Activated T-cell treated with anti-CD3 and anti-CD28 coated beads for 24 hours (primary cell): ENCODE measurements at places on chromosomes 7 and 10.

GRCh38 chr7:45036796-45037195 lies 36.8 kb downstream of the CCM2 start:
- no peak for DNase-seq

GRCh38 chr7:78195281-78195680 lies 396.7 kb downstream of the PHTF2 start:
- no peak for DNase-seq

DNA sequence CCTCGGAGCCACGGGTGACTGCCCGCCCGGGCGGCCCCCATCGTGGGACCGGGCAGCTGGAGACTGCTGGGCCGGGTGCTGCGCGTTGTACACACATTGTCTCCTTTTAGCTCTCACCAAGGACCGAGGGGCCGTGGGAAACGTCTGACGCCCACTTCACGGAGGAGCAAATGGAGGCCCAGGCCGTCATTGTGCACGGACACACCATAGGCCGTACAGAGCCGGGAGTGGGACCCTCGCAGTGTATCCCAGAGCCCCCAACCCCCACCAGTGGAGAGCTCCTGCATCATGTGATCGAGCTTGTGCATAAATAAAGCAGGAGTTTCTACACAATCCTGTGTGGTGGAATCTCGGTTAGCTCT lies 722 bp downstream of the DENND10 start:
- DNase-seq: no peak

DNA sequence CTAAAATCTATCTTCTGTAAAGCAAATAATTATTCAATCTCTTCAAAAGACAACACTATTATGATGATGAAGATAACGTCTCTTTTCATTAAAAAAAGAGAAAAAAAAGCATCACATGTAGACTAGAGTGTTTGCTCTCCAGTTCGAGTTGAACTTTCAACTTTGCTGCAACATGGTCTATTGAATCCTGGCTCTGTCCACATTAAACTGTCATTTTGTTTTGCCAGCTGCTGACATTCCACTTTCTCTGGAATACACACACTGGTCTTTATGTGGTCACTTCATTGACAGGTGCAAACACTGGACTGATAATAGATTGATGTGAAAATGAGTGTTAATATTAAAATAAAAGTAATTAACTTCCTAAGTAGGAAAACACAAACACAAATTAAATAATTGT lies 61.7 kb downstream of the PTF1A start:
- DNase-seq: no peak

DNA sequence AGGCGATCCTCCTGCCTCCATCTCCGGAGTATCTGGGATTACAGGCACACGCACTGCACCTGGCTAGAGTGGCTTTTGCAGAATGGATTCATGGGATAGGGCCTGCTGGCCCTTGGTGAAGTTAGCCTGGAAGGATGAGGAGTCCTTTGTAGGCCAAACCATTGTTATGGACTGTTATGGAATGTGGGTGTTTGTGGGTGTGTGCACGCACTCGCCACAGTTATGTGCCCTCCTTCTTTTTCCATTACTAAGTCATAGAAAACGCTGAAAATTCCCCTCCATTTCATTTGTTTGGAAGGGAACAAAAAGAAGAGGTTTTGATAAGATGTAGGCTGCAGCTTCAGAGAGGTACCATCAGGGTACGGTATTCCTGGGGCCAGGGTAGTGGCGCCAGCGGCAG lies 15.0 kb downstream of the ZNF862 start:
- DNase-seq: no peak

- no peak for DNase-seq
Measured at GRCh38 chr7:151410405-151411390, 860 bp upstream of the WDR86 start.

- no peak for DNase-seq
Measured at GRCh38 chr7:96596120-96596826, 113.4 kb downstream of the SEM1 start.

DNA sequence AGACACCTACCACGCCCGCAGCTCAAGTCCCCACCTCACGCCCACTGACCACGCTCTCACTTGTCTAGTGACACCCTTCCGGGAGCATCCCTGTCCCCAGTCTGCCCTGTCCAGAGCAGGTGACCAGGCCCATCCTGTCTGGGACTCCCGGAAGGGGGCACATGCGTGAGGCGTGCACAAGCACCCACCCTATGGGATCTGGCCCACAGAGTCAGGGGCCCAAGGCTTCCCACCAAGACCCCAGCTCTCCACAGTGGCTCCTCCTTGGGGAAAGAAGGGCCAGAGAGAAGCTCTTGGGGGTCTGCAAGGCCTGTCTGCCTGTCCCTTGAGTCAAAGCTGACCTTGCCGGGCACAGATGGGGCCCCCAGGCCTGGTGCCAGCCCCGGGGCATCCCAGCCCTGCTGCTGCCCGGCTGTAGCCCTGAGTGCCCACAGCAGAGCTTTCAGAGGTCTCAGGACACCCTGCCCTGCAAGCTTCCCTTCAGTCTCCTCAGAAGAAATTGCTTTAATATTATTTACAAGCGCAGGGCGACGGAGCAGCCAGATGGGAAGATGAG lies 195.0 kb downstream of the ELFN1 start:
- DNase-seq: no peak

GRCh38 chr10:59479426-59479825 lies 117.1 kb upstream of the FAM13C start:
- no peak for DNase-seq

DNA sequence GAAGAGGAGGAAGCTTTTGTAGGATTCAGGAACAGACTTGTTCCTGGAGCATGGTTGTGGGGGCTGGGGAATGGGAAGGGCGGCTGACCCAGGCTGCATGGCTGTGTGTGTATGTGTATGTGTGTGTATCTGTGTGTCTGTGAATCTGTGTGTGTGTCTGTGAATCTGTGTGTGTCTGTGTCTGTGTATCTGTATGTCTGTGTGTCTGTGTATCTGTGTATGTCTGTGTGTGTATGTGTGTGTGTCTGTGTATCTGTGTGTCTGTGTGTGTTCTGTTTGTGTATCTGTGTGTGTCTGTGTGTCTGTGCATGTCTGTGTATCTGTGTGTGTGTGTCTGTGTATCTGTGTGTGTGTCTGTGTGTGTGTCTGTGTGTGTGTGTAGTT lies 6.6 kb upstream of the STX1A start:
- no peak for DNase-seq

DNA sequence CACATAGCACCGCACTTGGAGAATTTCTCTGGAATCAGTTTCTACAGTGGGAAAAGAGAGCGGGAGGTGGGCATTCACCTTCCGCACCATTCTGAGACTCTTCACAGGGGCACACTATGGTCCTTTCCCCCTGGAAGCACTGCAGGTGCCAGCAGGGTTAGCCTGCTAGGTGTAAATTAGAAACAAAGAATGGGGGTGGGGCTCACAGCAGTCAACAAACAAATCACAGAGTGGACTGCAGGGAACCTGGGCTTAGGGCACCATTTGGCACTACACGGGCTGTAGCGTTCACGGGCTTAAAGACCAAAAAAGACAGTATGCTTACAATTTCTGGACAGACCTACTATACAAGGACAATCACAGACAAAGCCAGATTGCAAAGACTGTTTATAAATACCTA lies 8.0 kb upstream of the PKD1L1 start:
- DNase-seq: no peak

DNA sequence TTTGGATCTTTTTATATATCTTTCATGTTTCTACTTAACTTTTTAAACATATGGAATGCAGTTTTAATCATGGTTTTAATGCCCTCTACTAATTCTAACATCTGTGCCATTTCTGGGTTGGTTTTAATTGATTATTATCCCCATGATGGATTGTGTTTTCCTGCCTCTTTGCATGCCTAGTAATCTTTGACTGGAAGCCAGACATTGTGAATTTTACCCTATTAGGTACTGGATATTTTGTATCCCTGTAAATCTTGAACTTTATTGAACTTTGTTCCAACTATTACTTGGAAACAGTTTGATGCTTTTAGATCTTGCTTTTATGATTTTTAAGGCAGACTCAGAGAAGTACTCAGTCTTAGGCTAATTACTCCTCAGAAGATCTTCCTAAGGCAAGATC lies 16.0 kb upstream of the RBM20 start:
- DNase-seq: no peak

- no peak for DNase-seq
Measured at GRCh38 chr7:8205537-8205936, 56.4 kb downstream of the ICA1 start.

DNA sequence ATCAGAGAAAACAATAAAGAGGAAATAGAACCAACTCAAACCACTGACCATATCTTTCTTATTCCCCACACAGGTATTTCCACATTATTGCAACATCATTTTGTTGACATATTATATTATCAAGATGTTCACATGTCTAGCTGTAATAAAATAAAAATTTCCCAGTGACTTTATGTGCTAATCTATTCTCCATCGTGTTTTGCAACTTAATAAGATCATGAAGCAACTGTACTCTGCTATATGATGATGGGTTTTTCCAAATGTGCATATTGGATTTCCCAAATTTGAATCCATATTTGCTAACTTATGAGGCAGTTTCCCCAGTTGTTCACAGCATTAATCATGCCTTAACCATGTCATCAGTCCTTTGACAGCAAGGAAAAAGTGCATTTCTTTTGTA lies 127.8 kb downstream of the ITGB8 start:
- DNase-seq: no peak

- no peak for DNase-seq
Measured at GRCh38 chr7:2499719-2500430, 19.7 kb upstream of the LFNG start.

GRCh38 chr10:84334811-84335210 lies 6.4 kb downstream of the CCSER2 start:
- DNase-seq: no peak

DNA sequence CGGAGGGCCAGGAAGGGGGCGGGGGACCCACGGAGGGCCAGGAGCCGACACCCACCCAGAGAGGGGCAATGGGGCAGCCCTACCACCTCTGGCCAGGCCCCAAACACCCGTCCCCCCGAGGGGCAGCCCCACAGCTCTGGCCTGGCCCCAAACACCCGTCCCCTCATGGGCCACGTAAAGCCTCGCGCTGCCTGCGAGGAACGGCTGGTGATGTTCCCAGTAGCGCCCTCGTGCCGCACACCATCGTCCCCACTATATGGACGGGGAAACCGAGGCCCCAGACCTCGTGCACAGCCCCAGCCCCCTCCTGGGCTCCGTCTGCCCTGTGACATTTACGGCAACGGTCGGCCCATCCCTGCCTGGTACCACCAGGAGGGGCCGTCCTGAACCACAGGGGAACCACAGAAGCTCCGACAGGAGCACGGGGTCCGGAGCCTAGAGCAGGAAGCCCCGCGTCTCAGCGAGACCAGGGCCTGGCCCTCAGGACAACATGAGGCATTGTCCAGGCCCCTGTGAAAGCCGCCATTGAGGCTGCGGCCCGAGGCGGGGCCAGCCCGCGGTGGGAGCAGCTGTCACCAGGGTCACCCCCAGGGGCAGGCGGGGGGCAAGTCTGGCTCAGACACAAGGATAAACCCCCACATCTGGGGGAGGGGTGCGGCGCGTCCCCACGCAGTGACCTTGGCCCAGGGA lies 35.6 kb downstream of the GET4 start:
- DNase-seq: no peak

DNA sequence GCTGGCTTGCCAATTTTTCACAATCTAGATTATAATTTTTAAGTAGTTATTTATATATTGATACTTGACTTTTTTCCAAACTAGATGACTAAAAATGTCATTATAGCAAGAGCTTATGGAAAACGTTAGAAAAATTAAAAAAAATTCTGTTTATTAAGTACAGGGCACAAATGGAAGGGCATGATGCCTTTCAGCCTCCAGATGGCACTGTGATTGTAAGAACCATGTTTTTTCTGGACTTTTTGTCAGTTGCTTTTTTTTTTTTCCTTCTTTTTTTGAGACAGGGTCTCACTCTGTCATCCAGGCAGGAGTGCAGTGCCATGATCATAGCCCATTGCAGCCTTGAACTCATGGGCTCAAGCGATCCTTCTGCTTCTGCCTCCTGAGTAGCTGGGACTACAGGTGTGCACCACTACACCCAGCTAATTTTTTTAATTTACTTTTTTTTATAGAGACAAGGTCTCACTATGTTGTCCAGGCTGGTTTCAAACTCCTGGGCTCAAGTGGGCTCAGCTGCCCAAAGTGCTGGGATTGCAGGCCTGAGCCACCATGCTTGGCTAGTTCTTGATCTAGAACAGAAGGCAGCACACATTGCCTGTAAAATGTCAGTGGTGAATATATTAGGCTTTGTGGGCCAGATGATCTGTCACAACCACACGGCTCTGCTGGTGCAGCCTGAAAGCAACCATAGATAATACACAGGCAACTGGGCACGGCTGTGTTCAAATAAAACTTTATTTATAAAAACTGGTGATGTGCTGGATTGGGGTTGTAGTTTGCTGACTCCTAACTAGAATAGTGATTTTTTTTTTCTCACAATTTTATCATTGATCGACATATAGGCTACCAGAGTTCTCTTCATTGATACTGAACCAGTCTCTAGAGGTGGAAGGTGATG lies 27.4 kb downstream of the UCMA start:
- no peak for DNase-seq

GRCh38 chr10:37434091-37434490 lies 308.7 kb downstream of the ANKRD30A start:
- no peak for DNase-seq

GRCh38 chr7:127905491-127906330 lies 125.5 kb downstream of the LRRC4 start:
- no peak for DNase-seq

DNA sequence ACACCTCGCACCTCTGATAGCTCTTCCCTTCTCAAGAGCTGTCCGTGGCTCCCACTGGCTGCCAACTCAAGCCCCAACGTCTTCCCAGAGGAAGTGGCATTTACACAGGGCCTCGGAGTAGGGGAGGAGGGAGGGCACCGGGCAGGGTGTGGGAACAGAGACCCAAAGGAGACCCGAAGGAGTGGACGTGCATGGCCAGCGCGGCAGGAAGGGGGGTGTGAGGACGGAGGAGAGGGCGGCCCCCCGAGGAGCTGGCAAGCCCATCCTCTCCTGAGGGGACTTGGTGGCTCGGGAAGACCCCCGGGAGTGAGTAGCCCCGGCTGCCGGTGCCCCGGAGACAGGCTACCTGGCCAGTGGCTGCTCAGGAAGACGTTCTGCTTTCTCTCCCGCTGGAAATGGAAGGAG lies 85.9 kb downstream of the FOXL3 start:
- DNase-seq: no peak

GRCh38 chr10:94232711-94233383 lies 129.9 kb downstream of the NOC3L start:
- no peak for DNase-seq

GRCh38 chr10:86284355-86285105 lies 82.1 kb downstream of the GRID1 start:
- no peak for DNase-seq
